Heart left ventricle (tissue), 16 donors: ENCODE measurements at places on chromosomes 3 and 15.

DNA sequence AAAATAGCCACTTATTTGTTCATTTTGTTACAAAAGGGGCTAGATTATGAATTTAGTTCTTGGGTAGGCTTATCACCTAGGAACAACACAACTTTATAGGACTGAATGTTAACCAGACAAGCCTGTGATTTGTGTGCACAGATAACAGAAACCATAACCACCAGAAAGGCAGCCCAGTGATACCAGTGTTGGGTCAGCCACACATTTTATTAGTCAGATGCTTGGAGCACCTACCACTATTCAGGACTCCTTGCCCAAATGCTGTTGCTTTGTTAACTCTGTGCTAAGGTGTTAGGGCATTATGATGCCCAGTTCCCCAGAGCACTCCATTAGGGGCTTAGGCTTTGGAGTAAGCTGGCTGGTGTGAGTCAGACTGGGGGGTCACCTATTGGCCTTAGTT lies 22.5 kb downstream of the PLCL2 start:
- no peak for DNase-seq

DNA sequence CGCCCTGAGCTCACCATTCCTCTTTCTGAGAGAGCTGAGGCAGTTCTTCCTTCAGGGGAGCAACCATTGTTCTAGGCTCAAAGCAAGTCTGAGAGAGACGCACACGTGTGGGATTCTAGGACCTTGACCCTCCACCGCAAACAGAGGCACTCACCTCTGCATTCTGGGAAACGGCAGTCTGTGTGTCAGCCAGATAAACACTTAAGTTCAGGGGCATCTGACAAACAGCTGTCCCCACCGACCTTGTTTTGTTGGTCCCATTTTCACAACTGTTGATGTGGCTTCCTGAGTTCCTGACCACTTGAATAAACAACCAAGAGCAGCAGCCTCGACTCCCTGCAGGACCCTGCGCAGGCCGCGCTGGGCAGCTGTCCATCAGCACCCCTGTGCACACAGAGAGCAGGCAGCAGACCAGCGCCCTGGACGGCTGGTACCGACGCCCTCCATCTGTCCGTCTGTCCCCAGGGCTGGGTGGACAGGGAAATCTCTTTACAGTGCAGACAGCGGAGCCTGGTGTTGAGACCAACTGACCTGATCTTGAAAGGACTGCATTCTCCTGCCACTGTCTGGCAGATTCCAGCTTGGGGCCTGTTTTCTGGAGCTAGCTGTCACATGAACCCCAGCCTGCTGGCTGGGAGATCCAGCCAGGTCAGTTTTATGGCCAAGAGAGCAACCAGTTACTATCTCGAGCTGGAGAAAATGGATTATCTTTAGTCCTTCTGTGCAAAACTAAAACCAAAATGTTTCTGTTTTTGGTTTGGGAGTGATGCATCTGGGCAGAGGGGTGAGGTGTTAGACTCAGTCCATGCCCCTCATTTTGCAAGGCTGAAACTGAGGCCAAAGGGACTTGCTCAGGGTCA lies 64.2 kb downstream of the FAM43A start:
- DNase-seq, result no peak

DNA sequence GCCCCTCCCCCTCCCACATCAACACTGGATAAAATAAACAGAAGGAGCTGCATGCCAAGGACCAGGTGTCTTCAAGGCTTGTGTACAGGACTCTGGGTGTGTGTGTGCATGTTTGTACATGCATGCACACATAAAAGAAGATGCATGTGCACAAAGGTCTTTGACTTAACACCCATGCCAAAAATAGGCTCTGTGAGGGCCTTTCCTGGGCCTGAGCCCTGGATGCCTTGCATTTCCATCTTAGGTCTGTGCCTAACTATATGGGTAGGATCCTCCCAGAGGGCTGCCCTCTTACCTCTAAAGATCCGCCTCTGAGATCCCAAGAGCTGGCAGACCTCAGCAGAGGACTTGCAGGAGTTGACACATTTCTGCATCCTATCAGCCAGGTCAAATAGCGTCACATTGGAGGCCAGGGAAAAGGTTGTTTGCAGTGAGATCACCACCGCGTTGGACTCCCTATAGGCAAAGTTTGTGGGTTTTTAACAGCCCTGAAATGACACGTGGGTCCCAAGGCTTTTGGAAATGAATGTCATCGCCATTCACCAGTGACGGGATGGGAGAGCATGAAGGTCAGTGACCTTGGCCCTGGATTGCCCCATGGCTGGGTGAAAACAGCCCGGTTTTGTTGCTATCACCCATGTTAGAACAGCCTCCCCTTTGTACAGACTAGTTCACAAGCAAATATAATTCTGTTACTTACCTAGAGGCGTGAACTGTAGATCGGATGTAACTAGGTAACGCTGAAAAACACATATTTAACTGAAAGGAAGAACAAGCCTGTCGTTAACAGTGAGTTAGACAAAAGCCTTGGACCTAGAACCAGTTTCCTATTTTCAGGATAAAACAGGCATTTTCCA lies 54.0 kb downstream of the HEG1 start:
- no peak for DNase-seq

DNA sequence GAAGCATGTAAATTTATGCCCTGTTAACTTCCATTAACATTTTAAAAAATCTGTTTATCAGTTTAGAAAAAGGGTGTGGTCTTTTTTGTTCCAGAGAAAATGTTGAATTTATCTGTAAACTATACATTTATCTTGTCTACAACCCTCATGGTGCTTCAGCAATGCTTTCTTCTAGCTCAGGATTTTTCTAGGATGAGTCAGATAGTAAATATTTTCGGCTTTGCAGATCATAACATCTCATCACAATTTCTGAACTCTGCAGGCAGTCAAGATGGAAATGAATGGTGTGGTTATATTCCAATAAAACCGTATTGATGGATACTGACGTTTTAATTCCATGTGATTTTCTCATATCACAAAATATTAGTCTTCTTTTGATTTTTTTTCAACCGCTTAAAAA lies 70.5 kb upstream of the FOXB1 start:
- DNase-seq, result no peak

GRCh38 chr3:15528854-15529537 lies 7.5 kb upstream of the COLQ start:
- DNase-seq, result no peak

DNA sequence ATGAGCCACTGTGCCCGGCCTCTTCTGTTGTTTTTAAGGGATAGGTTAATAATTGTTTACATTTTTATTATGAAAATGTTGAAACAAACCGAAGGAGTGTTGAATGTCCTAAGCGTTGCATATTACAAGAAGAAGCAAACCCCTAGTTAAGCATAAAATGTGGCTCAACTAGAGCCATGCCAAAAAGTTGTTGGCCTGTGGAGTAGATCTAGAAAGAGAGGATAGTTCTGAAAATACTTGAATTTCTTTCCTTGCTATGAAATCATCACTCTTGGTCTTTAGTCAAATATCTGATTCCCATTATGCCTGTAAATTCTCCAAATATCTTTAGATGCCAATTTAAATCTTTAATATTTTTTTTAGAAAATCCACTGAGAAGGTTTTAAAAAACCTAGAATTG lies 12.8 kb downstream of the RBP2 start:
- DNase-seq, result no peak

- no peak for DNase-seq
These were observed 61.0 kb downstream of the GTPBP8 start for GRCh38 chr3:113051787-113052186.

- peak; percentile 56 for DNase-seq
These were observed 1.2 kb downstream of the GNAI2 start for GRCh38 chr3:50237133-50237651.

DNA sequence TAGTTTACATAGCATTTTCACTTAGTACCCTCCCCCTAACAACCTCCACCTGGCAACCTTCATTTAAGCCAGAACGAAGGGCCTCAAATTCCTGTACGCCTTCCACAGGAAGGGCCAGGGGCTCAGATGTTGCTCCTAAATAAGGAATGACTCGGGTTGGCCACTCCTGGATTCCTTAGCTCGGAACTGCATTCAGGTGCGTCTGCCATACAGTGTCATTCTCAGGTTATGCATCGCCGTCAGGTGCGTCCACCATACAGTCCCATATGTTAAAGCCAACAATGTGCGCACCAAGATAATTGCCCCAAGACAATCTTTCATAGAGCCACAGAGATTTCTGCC lies 53.5 kb upstream of the USP3 start:
- DNase-seq, result no peak

- no peak for DNase-seq
These were observed 45.0 kb downstream of the DHX30 start for GRCh38 chr3:47847801-47848518.

GRCh38 chr15:88993662-88994061 lies 80.5 kb upstream of the MFGE8 start:
- DNase-seq, result no peak

DNA sequence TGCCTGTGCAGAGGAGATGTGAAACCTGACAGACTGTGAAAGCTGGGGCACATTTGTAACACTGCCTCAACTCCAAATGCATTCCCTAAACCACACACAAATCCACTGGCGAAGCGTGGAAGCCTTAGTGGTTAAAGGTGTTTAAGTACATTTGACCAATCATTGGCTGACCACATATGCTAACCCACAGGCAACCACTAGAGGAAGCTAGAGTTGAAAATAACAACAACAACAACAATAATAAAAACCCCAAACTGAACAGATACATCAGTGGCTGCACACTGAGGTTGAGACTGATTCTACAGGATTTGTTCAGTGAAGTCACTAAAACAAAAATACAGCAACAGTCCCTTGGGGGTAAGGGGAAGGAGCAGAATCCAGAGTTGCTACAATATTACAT lies 129.7 kb downstream of the TJP1 start:
- DNase-seq, result no peak
